ENCODE measurements at places on chromosomes 5 and 9. TPM values are rescaled to one million over a fixed set of nuclear protein-coding genes. Genes with fewer than 3 reads are reported as not detected.

GRCh38 chr5:57174890-57175510, 1.1 kb downstream of the GPBP1 start:
- DNase-seq = no peak

DNA sequence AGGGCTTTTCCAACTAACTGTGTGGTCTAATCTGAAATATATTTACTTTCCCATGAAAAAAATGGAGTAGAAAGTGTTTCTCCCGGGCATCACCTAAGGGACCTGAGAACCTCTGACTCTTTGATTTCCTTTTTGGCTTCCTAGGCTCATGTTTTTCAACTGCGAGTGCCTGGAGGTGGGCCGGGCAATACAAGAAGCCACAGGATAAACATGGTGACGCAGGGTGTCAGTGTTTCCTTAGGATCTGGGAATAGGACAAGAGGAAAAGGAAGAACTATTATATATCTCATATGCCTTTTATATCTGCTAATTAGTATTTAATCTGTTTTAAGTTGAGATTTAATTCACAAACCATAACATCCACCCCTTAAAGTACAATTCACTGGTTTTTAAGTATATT, 11.4 kb upstream of the LECT2 start:
- peak; percentile 61 for DNase-seq

GRCh38 chr5:67537439-67538148, 341.0 kb upstream of the CD180 start:
- DNase-seq = no peak

DNA sequence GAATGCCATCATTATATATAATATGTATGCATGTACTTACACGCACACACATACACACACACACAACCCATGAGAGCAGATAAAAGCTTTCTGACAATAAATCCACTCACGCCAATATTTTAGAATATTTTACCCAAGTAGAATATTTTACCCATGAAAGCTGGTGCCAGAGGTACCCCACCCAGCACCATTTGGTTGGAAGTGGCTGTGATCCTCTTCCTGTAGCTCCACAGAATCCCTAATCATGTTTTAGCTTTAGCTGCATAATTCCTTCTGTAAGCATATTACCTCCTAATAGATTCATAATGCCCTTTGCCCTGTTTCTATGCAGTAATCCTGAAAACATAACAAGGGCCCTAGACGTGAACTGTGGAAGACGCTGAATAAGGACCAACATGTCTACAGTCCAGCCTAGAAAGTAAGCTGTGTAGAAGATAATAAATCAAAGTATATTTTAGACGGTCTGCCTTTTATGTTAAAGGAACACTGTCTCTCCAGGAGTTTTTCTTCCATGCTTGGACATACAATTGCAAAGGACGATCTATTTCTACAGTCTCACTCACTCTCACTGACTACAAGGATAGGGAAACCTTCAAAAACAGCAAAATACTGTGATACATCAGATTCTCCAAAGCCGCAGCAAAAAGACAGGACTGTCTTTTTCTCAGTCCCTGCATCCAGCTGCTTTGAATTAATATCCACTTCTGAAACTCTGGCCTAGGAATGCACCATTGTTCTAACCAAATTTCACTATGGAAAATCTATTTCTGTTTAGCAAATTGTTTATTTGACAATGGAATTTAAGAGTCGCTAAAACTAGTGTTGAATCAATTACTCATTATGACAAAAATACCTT, 98.2 kb downstream of the USP20 start:
- DNase-seq = no peak

DNA sequence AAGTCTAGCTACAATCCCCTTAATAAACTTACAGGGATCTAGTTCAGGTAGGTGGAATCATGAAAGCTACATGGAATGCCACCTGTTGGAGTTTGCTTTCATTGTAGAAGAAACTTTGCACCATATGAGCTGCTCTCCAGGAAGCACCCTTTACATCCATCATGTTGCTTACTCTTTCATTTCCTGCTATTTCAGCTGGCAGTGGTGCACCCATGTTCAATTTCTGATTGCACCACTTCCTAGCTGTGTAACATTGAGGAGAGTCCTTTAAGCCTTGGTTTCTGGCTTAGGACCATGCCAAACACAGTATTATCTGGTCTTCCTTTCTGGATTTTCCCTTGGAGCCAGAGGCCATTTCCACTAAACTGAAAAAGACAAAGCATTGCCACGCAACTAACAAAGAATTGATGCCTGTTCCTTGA, 123.3 kb upstream of the SLC12A2 start:
- peak; percentile 92 for DNase-seq

GRCh38 chr9:98906273-98907040, 37.2 kb upstream of the COL15A1 start:
- peak; percentile 5 for DNase-seq

DNA sequence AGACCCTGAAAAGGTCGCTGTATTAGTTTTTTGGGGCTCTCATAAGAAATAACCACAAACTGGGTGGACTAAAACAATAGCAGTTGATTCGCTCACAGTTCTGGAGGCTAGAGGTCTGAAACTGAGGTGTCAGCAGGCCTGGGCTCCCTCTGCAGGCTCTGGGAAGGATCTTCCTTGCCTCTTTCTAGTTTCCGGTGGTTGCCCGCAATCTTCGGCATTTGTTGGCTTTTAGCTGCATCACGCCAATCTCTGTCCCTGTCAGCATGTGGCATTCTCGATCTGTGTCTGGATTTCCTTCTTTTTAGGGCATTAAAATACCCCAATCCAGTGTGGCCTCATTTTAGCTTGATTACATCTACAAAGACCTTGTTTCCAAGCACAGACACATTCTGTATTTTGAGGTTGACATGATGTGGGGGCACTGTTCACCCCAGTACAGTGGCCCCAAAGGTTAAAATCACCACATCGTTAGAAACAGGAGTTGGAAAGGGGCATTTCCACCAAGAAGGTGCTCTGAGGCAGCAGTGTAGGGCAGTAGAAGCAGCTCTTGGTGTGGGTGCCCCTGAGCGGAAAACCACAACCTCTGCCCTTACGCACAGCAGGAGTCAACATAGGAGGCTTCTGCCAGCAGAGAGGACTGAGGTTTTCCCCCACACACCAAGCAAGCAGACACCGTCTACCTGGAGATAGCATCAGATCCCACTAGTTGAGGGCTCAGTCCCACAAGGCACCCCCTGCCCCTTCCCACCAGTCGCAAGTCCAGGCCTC, 13.5 kb downstream of the ZNF79 start:
- no peak for DNase-seq

DNA sequence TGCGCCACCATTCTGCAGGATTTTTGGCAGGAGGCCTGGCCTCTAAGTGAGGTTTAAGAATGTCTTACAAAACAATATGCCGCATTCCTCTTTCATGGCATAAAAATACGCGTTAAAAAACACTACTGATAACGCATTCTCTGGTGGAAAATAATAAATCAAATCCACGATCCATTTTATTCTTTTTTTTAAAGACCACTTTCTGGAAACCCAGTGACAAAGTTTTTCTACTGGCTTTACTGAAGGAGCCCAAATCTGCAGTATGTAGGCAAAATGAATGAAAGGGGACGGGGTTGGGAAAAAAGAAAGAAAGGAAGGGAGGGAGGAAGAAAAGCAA, 2.0 kb downstream of the SV2C start:
- DNase-seq = no peak

DNA sequence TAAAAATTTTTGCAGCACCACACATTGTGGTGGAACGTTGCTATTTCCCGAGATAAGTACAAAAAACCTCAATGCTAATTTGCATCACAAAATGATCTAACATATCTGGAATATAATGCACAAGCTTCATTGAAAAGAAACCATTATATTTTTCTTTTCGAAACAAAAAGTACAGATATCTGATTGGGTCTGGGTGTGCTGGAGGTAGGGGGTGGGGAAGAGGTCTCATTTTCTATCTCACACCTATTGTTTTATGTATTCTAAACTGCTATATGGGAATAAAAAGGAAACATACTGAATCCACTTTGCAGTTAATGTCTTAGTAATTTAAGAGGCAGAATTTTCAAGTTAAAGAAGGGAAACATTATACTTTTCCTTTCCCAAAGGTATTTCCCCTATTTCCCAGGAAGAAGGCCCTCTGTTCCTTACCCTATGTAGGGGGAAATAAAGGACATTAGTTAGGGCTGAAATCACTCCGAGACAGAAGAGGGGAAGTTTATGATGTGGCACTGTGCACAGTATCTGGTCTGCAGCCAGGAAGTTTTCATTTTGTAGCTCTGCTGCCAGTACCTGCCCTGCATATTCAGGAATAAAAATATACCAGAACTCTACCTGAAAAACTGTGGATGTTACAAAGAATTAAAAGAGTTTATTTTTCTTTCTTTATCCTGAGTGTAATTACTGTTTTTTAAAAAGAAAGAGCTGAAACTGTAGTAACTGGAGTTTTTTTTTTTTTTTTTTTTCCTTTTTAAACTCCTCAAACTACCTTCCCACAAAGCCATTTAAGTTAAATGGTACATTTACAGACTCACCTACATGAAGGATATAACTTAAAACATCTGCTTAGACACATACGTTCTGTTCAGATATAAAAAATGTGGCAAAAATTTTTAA, 7.4 kb downstream of the MEF2C start:
- DNase-seq = peak; percentile 58

DNA sequence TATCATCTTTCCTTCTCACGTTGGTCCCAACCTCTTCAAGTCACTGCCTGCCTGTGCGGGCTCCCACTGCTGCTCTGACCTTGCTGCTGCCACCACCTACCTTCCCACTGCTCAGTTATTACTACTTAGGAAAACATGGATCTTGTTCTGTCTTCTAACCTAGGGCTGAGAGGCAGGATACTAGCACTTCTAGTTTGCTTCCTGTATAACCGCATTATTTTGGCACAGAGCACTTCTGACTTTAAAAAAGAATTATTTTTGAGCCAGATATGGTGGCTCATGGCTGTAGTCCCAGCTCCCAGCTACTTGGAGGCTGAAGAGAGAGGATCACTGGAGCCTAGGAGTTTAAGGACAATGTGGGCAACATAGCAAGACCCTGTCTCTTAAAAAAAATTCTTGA, 135.4 kb upstream of the GNA14 start:
- DNase-seq = peak; percentile 52

DNA sequence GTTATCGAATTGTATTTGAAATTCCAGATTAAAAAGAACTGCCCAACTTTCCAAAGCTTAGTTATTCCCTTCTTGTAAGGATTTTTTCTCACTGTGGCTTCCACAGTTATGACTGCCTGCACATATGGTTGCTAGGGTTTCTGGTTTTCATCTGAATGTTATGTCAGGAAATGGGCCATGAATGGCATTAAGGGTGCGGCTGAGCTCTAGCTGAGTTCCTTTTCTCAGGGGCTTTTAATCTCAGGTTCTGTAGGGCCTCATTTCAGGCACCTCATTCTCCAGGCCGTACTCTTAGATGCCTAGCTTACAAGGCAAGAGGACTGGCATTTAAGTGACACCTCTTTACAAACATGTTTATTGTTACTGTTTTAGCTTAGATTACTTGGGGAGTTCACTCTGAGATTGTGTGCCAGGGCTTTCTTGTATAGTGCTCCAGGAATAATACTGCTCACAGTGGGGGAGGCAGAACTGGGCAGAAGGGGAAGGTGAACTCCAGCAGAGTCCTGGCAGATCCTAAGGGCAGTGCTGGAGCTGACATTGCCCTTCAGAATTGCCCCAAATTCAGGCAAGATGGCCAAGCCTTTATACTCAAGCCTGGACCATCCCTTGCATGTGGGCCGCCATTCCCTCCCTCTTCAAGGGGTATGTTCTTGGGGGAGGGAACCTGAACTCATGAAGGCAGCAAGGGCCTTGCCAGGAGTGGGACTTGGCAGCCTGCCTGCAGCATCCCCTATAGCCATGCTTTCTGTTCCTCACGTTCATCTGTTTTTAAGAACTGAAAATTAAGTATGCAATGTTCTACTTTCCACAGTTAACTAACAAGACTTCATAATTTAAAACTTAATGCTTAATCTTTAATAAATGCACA, 111.5 kb downstream of the KDM4C start:
- DNase-seq = no peak

GRCh38 chr9:75183306-75183705, 95.0 kb downstream of the OSTF1 start:
- no peak for DNase-seq

- DNase-seq = no peak
Observed at GRCh38 chr5:168995024-168995423, 305.9 kb downstream of the SLIT3 start.

GRCh38 chr9:93303806-93304573, 120.1 kb downstream of the WNK2 start:
- no peak for DNase-seq

- DNase-seq = no peak
Observed at GRCh38 chr5:88741964-88742363, 141.0 kb downstream of the MEF2C start.

- DNase-seq = no peak
Observed at GRCh38 chr9:138006576-138007233, 129.1 kb downstream of the CACNA1B start.

GRCh38 chr9:35237311-35237710, 75.5 kb downstream of the UNC13B start:
- no peak for DNase-seq

GRCh38 chr9:127252410-127253318, 11.9 kb upstream of the GARNL3 start:
- DNase-seq = no peak

DNA sequence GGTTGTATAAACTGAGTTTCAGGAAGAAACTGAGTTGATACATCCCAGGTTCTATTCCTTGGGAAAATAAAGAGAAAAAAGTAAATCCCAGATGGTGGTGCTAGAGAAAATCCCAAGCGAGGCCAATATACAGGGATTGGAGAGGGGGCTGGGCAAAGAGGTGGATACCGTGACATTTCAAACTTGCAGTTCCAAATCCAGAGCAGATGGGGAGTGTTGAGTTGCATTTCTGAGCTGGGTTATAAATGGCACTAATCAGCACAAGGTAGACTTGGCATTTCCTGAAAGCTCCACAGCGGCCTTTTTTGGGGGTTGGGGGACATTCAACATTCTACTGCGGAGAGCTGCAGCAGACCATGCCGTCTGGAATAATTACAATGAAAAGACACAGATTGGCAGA, 224.4 kb downstream of the NXNL2 start:
- no peak for DNase-seq

DNA sequence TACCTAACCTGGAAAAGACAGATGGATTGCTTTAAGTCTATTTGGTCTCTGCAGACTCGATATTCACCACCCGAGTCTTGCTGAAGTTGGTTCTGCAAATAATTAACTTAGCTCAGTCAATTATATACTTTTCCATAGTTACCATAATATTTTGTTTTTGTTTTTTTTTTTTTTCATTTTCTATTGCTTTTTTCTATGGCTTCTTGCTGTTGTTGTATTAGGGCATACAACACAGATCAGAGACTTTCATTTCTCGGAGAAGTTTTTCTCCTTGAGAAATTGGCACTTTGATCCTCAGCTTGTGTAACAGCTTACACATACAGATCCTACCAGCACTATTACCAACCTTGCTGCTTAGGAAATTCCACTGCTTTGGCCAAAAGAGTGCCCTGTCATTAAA, 88.0 kb downstream of the GPR21 start:
- no peak for DNase-seq

GRCh38 chr5:78320401-78320800, 25.9 kb upstream of the AP3B1 start:
- peak; percentile 71 for DNase-seq

GRCh38 chr5:131747180-131748105, 49.4 kb downstream of the FNIP1 start:
- DNase-seq = no peak

The NRG2 gene
- 0.20 TPM for total RNA-seq

The GABRA1 gene
- not detected for total RNA-seq

The LEAP2 gene
- total RNA-seq = under 0.01 TPM

The TSSK1B gene
- total RNA-seq = not detected

The GALT gene
- total RNA-seq = 27.0 TPM

The DNAI1 gene
- not detected for total RNA-seq

The SLC1A1 gene
- total RNA-seq = 5.6 TPM

The PCDHGA2 gene
- 0.65 TPM for total RNA-seq

The SAPCD2 gene
- total RNA-seq = 1.4 TPM

The OTULINL gene
- 0.40 TPM for total RNA-seq

The NINJ1 gene
- 34.7 TPM for total RNA-seq

The PHF24 gene
- total RNA-seq = not detected

All from lung microvascular endothelial cell (primary cell).